ENCODE measurements at places on chromosomes 11 and 22. TPM values are rescaled to one million over a fixed set of nuclear protein-coding genes. Genes with fewer than 3 reads are reported as not detected.

DNA sequence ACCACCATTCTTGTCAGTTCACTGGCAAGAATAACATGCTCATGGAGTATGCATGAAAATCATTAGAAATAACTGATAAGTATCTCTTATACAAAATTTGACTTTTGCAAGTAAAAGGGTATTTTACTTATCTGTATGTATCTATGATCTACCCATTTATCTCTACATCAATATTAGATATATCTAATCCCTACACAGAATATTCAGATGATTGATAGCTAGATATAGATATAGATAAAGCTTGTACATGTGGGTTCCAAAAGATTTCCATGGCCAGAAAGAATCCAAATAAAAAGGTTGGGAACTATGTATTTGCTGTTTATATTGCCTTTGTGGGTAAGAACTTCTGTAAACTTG lies 185.5 kb downstream of the MAML2 start:
- no peak overlapping the region for H3K4me3 ChIP-seq
- no peaks in the 10 kb centered on the region for H3K27me3 ChIP-seq
- H3K27ac ChIP-seq, result peak overlapping the region; percentile 96
- H3K4me1 ChIP-seq, result peaks cover 70% of the 10 kb centered on the region
- H3K36me3 ChIP-seq, result peaks cover 2% of the 10 kb centered on the region
- no peak for DNase-seq

ANKK1 gene
- total RNA-seq, result not detected

DNA sequence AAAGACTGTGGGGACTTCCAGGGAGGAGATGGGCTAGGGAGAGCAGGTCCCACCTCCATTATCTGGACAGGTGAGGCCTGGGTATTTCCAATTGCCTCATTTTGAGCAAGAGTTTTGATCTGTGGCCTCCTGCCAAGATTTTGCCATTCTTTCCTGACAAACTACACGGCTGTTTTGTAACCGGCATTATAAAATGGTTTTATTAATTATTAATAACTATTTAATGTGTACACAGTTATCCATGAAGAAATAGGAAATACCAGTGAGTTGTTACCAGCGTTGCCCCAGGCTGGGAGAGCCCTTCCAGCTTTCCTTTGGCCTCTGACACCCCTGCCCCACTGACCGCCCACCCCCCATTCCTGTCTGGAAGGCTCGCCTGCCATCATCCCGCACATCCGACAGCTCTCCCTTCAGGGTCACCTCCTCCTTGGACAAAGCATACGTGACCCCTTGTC lies 14.9 kb upstream of the SEC14L3 start:
- no peak overlapping the region for H3K4me3 ChIP-seq
- H3K27ac ChIP-seq, result no peak overlapping the region
- no peaks in the 10 kb centered on the region for H3K4me1 ChIP-seq
- no peaks in the 10 kb centered on the region for H3K36me3 ChIP-seq

DNA sequence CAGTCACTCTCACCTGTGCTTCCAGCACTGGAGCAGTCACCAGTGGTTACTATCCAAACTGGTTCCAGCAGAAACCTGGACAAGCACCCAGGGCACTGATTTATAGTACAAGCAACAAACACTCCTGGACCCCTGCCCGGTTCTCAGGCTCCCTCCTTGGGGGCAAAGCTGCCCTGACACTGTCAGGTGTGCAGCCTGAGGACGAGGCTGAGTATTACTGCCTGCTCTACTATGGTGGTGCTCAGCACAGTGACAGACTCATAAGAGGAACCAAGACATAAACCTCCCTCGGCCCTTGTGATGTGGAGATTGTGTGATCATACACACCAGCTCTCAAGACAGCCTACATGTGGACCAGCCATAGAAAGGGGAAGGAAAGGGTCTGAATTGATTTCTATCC lies 113.3 kb downstream of the ZNF280B start:
- H3K4me3 ChIP-seq, result no peak overlapping the region
- no peaks in the 10 kb centered on the region for H3K4me1 ChIP-seq
- peaks cover 11% of the 10 kb centered on the region for H3K27me3 ChIP-seq
- no peaks in the 10 kb centered on the region for H3K36me3 ChIP-seq
- no peak overlapping the region for H3K27ac ChIP-seq

DNA sequence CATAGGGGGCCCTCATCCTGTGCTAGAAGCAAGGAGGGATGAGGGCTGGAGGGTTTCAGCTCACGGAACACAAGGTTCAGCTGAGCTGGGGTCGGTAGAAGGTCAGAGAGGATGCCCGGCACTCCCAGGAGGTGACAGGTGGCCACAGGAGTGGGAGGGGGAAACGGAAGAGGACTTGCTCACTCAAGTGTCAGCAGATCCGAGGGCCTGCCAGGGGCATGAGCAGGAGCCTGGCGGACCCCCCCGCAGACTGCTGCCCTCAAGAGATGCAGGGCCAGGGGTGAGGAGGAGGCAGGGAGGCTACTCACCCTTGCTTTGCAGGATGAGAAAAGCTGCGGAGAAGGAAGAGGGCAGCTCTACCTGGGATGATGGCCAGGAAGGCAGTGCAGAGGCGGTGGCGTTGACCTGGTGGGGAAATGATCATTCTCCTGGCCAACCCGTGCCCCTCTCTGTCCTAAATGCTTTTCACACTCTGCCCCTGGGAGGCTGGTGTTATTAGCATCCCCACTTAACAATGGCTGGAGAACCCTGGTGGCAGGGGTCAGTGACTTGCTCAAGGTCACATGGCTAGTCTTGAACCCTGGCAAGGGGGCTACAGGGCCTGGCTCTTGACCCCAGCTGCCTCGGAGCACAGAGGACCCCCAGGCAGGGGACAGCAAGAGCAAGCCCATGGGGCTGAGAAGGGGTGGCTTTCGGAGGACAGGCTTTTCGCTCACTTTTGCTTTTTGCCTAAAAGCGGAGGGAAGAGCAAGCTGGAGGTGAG lies 30.1 kb upstream of the CSNK1E start:
- H3K4me1 ChIP-seq, result no peaks in the 10 kb centered on the region
- H3K27me3 ChIP-seq, result peaks cover 8% of the 10 kb centered on the region
- no peak overlapping the region for H3K4me3 ChIP-seq
- H3K27ac ChIP-seq, result no peak overlapping the region
- DNase-seq, result no peak
- H3K36me3 ChIP-seq, result no peaks in the 10 kb centered on the region

GRCh38 chr11:69394869-69395246 lies 86.6 kb upstream of the LINC01488 start:
- no peak overlapping the region for H3K27ac ChIP-seq
- no peaks in the 10 kb centered on the region for H3K36me3 ChIP-seq
- DNase-seq, result no peak
- no peak overlapping the region for H3K4me3 ChIP-seq

- no peak for DNase-seq
- H3K4me1 ChIP-seq, result no peaks in the 10 kb centered on the region
- H3K36me3 ChIP-seq, result no peaks in the 10 kb centered on the region
- H3K4me3 ChIP-seq, result no peak overlapping the region
Measured at GRCh38 chr11:19846654-19847305, 134.1 kb downstream of the NAV2 start.

CD6 gene
- total RNA-seq, result 234 TPM

SYT7 gene
- not detected for total RNA-seq

TRPC6 gene
- not detected for total RNA-seq

DNA sequence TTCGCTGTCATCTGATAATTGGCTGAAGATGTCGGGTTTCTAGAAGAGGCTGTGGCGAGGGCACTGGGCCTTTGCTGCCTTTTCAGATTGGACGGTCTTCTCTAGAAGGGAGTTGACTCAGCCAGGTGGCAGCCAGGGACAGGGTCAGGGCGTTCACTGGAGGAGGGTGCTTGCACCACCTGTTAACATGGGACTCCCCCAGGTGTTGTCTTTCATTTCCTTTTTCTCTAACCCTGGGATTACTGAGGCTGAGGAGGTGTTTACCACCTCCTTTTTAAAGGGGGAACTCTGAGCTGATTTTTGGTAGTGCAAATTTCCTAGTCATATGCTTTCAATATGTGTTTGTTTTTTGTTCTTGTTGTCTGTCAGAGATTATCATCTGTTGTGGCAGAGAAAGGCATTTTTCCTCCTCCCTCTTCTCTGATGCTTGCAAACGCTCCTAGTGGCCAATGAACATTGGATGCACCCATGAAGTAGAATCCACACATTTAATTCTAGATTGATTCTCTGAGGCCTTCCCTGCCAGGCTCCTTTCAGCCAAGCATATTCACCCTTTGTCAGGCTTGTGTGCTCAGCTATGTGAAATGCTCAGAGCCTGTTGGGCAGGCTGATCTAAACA lies 54.1 kb downstream of the LDLRAD3 start:
- H3K4me1 ChIP-seq, result no peaks in the 10 kb centered on the region
- no peak overlapping the region for H3K27ac ChIP-seq
- no peaks in the 10 kb centered on the region for H3K36me3 ChIP-seq
- H3K27me3 ChIP-seq, result peaks cover 9% of the 10 kb centered on the region
- DNase-seq, result no peak
- no peak overlapping the region for H3K4me3 ChIP-seq

GTSE1 gene
- 39.8 TPM for total RNA-seq

MMP13 gene
- total RNA-seq, result not detected

DNA sequence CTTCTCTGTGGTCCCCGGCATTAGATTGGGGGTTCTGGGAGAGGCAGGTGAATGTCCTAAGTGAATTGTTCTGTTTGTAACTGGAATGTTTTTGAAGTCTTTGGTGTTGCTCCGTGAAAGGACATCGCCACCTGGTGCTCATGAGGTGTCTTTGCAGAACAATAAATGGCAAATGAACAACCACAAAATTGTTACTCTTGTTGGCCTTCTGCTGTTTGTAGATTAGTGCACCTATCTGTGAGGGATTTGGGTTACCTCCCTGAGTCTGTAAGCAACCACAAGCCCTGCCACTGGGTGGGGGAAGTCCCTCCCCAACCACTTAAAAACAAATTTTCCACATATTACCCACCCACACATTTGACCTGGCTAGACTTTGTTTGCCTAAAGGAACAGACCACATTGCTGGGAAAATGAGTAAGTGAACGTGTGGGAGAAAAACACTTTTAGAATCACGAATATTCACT lies 4.7 kb downstream of the MPEG1 start:
- H3K4me3 ChIP-seq, result no peak overlapping the region
- peaks cover 35% of the 10 kb centered on the region for H3K4me1 ChIP-seq
- DNase-seq, result peak; percentile 53
- no peak overlapping the region for H3K27ac ChIP-seq

CWF19L2 gene
- 17.9 TPM for total RNA-seq

DNA sequence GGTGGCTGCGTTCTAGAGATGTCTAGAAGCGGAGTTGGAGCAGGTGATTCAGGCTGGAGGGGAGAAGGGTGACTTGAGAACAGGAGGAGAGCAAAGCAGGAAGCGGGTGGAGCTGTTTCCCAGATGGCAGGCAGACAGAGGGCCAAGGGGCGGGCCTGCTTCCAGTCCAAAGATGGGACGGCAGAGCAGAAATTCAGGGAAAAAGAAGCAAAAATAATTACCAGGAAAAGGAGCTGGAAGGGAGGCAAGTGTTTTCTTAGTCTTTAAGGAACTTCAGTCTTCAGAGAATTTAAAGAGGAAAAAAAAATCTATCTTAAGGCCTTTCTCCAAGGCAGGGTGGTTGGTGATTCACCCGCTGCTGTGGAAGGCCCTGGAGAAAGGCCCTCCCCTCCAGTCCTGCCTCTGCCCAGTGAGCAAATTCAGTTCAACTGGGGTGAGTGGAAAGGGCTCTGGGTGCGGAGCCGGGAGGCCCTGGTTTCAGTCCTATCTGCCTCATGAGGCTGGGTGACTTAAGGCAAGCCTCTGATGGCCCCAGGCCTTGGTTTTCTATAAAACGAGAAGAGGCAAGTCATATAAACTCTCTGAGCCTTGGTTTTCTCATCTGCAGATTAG lies 4.5 kb upstream of the CREB3L1 start:
- H3K36me3 ChIP-seq, result no peaks in the 10 kb centered on the region
- H3K27me3 ChIP-seq, result peaks cover 13% of the 10 kb centered on the region
- no peak overlapping the region for H3K4me3 ChIP-seq
- H3K27ac ChIP-seq, result no peak overlapping the region
- no peak for DNase-seq

ZBTB16 gene
- 2.3 TPM for total RNA-seq

Data from activated naive CD4-positive, alpha-beta T cell treated with anti-CD3 and anti-CD28 coated beads for 36 hours (primary cell).